ENCODE measurements at places on chromosomes 7 and 10. TPM values are rescaled to one million over a fixed set of nuclear protein-coding genes. Genes with fewer than 3 reads are reported as not detected.

The NXPH1 gene
- total RNA-seq: 41.6 TPM

The AKR1C1 gene
- total RNA-seq: 30.2 TPM

GRCh38 chr7:24555184-24555583 lies 18.1 kb upstream of the PALS2 start:
- no peak for DNase-seq

DNA sequence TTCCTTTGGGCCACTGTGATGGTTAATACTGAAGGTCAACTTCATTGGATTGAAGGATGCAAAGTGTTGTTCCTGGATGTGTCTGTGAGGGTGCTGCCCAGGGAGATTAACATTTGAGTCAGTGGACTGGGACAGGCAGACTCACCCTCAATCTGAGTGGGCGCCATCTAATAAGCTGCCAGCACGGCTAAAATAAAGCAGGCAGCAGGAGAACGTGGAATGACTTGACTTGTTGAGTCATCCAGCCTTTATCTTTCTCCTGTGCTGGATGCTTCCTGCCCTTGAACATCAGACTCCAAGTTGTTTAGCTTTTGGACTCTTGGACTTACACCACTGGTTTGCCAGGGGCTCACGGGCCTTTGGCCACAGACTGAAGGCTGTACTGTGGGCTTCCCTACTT lies 1046.9 kb downstream of the TYW1 start:
- DNase-seq: no peak

Data from frontal cortex (tissue), 4 donors.